ENCODE measurements at places on chromosomes 7 and 10.

GRCh38 chr7:37110660-37111424 is 337.8 kb downstream of the ELMO1 start:
- no peak for DNase-seq

GRCh38 chr7:24882989-24883621 is 96.9 kb downstream of the OSBPL3 start:
- no peak for DNase-seq

DNA sequence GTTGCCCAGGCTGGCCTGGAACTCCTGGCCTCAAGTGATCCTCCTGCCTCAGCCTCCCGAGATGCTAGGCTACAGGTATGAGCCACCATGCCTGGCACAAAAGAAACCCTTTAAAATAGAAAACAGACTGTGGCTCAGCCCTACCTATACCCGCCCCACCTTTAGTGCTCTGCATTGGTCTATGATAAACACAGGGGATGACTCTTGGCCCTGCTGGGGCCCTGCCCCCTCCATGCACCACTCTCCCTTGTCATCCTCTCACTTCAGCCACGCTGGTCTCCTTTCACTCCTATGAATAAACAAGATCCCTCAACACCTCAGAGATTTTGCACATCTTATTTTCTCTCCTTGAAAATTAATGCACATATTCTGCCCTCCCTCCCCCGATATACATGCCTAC is 251.4 kb upstream of the KLF14 start:
- DNase-seq, result no peak

DNA sequence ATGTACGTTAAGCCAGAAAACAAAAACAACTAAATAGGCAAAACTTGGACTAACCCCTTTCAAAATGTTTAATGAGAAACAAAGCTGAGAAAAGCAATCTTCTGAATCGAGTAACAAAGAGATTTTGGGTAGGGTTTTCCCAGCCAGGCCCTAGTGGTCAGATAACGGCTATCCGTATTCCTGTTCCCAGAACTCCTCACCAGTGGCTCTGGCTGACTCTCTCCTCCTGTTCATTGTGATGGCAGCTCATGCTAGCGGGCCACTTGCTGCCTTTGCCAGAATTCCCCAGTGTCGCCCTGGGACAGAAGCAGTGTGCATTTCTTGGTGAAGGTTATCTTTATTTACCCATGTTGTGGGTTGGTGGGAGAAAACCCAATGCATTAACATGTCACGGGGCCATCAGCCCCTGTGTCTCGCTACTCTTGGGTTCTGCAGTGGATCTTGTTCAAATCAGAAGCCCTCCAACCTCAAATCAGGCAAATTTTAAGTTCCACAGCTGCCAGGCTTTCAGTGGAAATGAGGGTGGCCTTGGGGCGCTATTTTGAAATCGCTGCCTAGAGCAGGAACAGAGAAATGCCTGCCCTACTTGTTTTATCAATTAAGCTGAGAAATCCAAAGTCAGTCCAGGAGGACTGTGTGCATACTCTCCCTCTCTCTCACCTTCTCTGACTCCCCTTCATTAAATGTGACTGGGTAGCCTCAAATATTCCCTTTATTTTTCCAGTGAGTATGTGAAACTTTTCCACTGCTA is 164.5 kb upstream of the NPVF start:
- no peak for DNase-seq

Measured in cardiac septum (tissue), 1 donor.